ENCODE measurements at places on chromosomes 2 and 18.

DNA sequence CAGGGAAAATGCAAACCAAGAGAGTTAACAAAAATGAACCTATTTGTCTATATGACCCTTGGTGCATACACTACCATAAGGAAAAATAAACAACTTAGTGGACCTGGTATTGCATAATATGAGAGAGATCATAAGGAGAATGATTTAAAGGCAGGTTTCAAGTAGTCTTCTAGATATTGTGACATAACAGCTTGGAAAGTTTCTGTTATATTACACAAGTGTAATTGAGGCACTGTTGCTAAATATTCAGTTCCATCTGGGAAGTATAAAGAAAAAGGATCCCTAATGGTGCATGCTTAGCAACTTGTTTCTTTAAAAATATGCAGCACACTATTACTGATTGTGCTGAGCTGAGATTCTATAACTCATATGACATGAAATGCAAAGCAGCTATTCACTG lies 252.2 kb upstream of the SPHKAP start:
- no peak for DNase-seq

DNA sequence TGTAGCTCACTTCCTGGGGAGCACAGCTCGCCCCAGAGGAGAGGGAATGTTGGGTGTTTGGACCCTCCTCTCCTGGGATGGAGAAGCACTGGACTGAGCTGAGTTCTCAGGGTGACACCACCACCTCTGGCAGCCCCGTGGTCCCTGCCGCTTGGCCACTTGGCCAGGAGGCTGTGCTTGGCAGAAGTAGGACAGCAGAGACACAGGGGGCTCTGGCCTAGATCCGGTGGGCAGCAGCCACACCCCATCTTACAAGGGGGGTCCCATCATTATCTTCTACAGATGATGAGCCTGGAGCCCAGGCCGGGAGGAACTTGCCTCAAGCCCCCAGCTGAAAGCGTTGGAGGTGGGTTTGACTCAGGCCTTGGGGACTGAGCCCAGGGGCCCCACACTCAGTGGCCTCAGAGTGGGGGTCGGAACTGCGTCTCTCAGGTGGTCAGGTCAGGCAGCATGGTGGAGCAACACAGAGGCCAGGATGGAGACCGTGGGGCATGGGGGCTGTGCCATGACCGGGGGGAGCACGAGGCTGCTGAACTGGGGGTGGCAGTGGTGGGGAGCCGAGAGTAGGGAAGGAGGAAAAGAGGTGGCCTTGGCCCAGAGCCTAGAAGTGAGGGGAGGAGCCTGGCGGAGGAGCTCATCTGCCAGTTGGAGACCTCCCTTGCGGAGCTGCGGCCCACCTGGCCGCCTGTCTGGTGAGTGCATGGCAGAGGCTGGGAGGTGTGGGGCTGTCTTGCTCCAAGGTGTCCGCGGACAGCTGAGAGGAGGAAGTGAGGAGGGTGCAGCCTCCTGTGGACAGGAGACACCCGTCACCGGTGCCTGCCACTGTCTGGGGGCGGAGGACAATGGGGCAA lies 63.6 kb upstream of the HDAC4 start:
- peak; percentile 39 for DNase-seq

DNA sequence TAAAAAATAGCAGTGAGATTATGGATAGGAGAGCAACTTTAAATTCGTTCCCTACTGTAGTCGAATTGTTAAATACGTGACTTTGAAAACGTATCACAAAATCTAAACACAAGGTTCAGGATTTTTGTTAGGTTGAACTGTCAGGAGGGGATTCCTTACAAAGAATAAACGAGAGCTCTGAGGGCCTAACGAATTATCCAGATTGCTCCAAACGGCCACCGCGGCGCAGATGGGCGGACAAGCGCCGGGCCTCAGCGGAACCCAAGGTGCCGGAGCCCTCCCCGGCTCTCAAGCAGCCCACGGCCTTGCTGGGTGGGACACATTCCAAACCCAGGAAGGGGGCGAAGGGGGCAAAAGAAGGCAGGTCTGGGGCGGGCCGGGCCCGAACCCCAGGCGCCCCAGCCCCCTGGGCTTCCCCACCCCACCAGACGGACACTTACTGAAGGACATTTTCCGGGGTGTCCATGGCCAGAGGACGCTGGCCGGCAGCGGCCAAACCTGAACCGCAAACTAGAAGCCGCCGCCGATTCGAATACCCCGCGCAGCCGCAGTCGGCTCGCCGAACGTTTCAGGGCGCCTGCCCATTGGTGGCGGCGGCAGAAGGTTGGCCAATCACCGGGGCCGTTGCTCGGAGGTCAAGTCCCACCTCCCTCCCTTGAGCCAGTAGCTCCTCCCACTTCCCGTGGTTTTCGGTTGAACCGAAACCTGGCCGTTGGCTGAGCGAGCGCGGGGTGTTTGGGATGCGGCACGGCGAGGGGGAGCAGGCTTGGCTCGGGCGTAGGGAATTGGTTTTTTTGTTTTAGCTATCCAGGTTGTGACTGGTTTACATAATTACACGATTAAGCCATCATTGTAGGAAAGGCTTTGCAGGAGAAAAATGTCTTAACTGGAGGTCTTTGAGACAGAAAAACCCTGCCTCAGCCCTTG lies at the start of gene BUB1:
Gene BUB1, minus strand, starts transcription at position 534 of the 927 bp plus-strand sequence. Its CDS starts 68 bp downstream, at position 466.
- DNase-seq, result peak; percentile 96

DNA sequence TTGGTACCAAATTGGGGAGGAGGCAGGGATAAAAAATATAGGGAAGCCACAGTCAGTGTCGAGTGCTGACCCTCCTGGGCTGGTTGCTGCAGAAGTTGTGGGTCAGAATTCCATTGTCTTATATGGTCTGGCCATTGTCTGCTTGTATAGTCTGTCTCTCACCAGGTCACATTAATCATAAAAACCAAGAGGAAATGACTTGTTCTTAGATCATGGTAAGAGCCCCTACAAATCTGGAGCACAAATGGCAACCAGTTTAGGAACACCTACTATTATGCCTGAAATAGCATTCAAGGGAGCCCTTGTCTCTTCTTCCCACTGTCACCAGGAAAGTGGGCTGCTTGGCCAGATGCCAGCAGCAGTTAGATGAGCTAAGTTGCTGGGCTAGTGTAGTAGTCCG lies 119.7 kb upstream of the RMP24 start:
- no peak for DNase-seq

- no peak for DNase-seq
These were observed 5.1 kb downstream of the ZNF236 start for GRCh38 chr18:76827205-76828200.

DNA sequence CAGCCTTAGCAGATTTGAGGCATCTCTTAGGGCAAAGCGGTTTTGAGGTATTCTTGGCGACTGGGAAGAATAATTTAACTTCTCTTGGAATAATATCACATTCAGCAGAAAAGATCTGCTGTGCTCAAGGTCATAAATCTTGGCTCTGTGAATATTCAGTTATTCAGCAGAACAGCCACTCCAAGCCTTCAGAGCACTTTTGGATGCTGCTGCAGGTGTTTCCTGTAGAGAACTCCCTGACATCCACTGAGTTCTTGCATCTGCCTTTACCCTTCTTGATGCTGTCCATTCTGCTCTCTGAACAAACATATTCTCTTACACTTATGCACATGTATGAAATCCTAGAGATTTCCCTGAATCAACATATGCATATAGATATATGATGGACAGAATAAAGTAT lies 390.3 kb downstream of the NRXN1 start:
- DNase-seq, result no peak

- no peak for DNase-seq
These were observed 677.6 kb downstream of the IRS1 start for GRCh38 chr2:226122041-226122440.

DNA sequence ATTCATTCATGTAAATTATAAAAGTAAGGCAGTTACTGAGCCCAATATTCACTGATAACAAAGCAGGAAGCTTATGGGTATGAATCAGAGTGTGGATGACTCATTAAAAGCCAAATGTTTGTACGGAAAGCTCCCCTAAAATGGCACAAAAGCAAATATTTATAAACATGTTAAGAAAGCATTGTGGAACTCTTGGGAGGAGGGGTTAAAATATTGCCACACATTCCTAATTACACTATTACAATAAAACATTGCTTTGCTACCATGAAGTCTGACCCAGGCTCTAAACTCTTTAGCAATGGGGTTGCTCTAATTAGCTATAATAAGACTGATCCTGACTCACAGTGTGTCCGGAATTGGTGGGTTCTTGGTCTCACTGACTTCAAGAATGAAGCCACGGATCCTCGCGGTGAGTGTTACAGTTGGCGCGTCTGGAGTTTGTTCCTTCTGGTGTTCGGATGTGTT lies 110.9 kb downstream of the NAB1 start:
- no peak for DNase-seq

- DNase-seq, result no peak
These were observed 596.4 kb downstream of the ERBB4 start for GRCh38 chr2:211942153-211942552.

DNA sequence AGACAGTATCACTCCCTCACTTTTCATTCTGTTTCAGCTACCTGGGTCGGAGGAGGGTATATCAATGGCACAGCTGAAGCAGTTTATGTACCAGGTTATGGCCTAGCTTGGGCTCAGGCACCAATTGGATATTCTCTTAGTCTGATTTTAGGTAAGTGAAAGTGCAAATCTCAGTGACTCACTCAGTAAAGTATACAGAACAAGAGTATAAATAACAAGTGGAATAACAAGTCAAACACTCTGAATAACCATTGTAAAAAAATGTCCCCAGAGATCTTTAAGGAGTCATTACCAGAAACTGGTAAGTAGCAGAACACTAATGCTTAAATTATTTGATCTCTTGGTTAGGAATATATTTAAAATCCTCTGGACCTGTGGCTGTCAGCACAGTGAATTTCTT lies 5.7 kb downstream of the SLC5A7 start:
- no peak for DNase-seq

DNA sequence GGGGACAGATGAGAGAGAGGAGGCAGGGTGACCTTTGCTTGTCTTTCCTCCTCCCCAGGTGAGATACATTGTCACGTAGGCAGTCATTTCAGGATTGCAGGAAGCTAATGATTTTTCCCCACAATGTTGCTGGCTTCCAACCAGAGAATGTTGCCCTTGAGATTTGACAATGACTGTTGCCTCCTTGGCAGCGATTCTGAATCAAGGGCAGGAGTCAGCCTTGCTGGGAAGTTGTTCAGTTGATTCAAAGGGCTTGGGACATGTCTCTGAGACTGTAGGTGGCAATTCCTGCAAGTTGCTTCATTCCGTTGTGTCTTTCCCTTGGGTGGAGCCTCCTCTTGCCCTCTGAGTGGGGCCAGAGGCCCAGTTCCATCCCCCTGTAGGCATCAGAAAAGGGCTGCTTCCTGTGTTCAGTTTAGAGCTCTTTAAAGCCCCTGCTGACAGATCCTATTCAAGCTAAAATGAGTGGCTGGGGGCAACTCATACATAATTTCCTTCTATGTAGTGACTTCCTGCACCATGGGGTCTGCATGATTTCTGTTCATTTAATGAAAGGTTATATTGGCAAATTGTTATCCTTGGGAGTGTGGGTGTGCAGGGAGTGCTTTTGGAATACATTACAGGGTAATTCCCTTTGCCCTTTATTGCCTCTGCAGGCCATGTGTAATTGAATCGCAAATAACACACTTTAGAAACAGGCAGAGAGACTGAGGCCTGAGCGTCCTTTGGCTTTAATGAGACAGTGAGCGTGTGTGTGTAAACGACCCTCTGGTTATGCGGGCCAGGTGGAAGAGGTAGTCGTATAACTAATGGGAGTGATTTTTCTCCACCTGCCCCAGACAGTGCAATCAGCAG lies 52.4 kb downstream of the GPR39 start:
- DNase-seq, result no peak

DNA sequence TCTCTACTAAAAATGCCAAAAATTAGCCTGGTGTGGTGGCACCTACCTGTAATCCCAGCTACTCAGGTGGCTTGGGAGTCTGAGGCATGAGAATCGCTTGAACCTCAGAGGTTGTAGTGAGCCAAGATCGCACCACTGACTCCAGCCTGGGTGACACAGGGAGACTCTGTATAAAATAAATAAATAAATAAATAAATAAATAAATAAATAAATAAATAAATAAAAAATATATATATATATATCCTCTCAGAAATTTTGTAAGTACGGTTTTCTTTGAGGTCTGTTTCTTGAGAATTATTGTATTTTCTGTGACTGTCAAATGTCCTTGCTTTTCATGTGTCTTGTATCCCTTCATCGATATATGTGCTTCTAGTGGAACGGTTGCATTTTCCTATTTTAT lies 406.9 kb upstream of the FIGN start:
- DNase-seq, result no peak

GRCh38 chr18:25825979-25826776 lies 264.2 kb downstream of the SS18 start:
- no peak for DNase-seq

DNA sequence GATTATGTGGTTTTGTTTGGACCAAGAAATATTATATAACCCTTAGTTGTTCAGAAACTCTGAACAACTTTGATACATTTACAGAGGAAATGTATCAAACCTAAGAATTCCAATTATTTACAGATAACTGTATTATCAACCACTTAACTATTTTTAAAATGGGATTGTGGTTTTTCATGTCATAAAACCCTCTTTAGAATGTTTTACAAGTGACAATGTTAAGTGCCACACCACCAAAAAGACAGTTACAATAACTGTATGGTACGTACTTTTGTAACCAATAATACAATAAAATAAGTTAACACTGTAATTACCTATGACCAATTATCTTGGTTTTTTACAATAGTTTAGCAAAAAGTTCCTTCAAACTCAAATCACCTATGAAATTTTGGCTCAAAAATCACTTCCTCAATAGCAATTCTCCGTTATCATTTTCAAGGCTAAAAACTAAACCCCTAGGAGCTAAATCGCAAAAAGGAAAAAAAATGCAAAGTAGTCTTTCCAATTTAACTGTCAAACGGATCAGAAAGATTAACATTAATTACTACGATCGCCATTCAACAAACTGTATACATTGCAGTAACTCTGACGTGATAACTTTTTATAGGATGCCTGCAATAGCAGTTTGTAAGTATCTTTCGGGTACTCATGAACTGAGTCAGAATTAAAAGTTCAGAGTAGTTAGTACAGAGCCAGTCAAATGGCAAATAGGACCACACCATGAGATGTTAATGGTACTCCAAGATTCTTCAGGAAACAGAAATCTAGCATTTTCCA lies 1.5 kb downstream of the ROCK1 start:
- no peak for DNase-seq

- DNase-seq, result no peak
These were observed 245.5 kb upstream of the KCNJ3 start for GRCh38 chr2:154452906-154453493.

DNA sequence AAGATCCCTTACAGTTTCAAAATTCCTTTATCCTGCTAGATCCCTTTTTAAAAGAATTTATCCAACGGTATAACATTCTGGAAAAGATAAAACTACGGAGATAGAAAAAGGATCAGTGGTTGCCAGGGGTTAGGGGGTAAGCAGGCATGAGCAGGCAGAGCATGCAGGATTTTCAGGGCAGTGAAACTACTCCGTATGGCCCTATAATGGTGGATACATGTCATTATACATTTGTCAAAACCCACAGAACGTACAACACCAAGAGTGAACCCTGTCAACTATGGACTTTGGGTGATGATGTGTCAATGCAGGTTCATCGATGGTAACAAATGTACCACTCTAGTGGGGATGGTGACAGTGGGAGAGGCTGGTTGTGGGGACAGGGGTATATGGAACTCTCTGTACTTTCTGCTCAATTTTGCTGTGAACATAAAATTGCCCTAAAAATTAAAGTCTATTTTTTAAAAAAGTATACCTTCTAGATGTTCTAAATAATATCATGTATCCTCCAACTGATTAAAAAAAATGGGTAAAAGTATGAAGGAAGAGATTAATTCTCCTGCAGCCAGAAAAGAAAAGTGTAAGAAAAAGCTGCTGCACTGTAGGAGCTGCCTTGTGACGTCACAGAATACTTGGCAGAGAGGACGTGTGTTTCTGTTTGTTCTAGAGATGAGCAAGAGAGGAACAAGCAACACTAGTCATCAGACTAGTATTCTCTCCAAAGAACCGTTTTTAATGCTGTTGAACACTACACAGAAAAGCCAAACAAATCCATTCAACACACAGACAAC lies 23.6 kb downstream of the ANKRD44 start:
- no peak for DNase-seq

Data from RWPE2 (cell line).